Activated CD4-positive, CD25-positive, alpha-beta regulatory T cell (primary cell): ENCODE measurements at places on chromosomes 6 and 20.

DNA sequence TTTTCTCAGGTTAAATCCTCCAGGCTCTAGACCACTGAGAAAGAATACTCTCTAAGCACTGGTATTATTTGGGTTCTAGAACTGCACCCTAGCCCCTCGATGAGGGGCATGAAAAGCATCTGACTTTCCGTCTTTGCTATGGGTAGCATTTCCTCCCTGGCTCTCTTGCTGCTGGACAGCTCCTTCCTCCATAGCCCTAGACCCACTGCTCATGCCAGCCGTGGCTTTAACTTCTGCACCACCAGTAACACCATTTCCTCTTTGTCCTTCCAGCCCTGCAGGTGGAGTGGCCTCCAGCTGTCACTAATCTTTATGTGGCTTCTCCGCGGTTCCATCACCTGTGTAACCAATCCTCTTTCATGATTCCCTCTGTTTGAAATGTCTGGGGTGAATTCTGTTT, 194.9 kb downstream of the SCP2D1 start:
- no peak for DNase-seq

GRCh38 chr6:139923964-139924475, 549.6 kb upstream of the CITED2 start:
- DNase-seq, result no peak

- DNase-seq, result no peak
Observed at GRCh38 chr6:38688579-38689087, 14.3 kb downstream of the GLO1 start.

DNA sequence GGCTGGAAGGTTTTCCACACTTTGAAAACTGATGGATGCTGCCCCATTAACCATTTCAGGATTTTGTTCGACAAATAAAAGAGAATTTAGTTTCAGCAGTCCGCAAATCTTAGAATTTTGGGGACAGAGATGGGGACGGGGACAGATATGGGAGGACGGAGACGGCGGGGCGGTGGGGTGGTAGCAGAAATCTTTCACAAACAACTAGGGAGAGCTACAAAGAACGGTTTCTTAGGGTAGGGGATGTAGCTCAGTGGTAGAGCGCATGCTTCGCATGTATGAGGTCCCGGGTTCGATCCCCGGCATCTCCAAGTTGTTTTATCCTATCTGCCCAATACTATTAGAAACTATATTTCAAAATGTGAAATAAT, 15.1 kb downstream of the HMGN4 start:
- DNase-seq, result peak; percentile 44

DNA sequence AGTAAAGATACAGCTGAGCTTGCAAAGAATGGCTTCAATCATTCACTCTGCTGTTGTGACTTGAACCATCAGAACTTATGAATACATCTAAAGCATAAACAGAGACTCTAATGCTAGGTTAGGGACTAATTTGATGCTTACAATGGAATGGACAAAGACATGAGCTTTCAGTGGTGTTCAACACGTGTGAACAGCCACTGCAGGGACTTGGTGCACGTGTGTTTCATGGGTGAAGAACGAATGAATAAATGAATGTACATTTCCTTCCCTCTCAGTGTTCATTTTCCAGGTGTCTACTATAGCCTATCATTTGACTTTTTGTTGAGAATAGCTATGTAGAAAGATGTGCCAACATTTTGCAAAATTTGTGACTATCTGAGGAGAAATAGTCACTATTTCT, 98.3 kb downstream of the VIP start:
- DNase-seq, result no peak

DNA sequence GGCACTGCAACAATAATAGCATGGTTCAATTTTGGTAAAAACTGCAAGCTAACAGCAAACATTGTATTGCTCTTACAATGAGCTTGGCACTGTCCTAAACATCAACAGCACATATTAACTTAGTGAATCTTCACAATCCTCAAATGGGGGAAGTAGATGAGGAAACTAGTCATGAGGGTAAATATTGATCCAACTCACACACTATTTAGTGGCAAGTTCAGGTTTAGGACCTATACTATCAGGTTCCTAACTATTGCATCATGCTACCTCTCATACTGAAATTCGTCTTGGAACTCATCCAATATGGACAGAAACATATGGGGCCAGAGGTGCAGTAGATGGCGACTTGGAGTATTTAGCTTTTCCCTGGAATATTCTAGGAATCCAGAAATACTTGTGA, 34.2 kb downstream of the FKBP1C start:
- DNase-seq, result no peak

DNA sequence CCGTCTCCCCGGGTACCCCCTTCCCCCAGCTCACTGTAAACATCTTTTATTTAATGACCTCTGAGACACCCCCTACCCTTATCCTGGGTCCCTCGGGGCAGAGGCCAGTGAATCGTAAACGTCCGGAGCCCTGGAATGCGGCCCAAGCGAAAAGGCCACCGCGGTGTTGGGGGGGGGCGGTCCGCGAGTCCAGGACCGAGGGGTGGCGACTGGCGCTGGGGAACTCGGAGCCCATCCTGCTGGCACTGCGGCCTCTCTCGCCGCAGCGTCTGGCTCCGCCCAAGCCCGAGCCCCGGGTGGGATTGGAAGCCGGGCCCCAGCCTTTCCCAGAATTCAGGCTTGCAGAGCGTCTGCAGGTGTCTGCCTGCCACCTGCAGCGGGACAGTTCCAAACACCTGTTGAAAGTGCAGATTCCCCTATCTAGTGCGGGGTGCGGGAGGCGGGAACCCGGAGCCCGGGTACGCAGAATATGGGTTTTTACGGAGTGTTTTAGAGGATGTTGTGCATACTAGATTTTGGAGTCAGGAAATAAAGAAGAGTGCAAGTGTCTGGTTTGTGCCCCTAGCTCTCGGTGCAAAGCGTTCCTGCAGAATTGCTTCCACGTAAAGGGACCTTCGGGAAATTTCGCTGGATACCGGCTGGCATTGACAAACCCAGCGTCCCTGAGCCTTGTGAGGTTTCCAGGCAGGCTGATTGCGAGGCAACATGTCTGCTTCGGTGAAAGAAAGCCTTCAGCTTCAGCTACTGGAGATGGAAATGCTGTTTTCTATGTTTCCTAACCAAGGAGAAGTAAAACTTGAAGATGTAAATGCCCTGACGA, 800 bp downstream of the RWDD2A start:
- no peak for DNase-seq

GRCh38 chr20:34449674-34450592, 66.3 kb upstream of the DYNLRB1 start:
- no peak for DNase-seq

DNA sequence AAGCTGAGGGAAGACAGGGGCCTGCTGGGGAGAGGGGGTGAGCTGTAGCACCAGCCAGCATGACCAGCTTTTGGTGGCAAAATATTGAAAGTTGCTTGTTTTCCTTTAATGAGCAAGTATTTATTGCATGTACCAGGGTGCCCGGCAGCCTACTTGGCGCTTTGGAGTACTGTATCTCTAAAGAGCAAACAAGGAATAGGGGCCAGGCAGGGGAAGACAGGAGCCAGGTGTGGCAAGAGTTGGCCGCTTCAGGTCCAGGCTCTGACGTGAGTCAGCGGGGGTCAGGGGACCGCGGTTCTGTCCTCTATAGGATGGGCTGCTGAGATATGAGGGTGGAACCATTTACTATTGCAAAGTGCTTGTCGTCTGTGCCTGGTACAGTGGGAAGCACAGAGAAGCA, 63.1 kb downstream of the PSMG4 start:
- DNase-seq, result no peak

GRCh38 chr20:50587291-50587961, 77.2 kb downstream of the PTPN1 start:
- no peak for DNase-seq

DNA sequence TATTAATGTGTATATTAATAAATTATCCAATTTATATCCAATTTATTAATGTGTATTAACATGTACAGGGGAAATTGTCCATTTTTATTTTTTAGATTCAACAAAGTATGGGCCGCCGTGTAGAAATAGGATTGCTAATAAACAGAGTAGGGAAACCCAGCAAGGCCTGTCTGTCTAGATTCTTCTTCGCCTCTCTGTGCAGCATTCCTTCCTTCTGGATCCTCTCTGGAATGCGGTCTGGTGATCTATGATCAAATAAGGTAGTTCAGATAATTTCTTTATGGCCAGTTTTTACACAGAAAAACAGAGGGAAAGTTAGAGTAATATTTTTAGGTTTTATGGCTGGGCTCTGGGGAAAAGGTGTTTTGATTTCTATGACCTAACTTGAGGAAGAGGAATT, 19.9 kb upstream of the HFE start:
- no peak for DNase-seq
